ENCODE measurements at places on chromosomes 5 and 9.
A peak's percentile ranks its signal among the peaks of the same experiment; 100 is the strongest.

GRCh38 chr5:43017428-43017815, 22.7 kb downstream of the ANXA2R start:
- no peak for DNase-seq

GRCh38 chr5:43608406-43608805, 5.4 kb downstream of the NNT start:
- no peak for DNase-seq

DNA sequence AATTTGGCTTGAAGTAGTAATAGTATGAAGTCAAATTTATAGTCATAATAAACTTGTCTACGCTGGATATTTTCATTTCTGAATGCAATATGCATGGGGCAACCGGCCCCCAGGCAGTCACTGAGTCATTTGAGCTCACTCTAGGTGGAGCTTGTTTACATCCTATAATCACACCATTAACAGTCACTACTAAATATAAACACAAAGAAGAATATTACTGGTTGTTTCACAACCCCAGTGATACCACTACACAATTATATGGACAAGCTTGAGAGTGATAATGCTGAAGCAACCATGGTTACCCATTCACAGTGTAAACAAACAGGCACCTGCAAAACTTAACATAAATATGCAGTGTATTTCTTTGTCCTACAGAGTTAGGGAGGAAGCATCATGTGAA, 68.7 kb downstream of the MARCHF3 start:
- no peak for DNase-seq

DNA sequence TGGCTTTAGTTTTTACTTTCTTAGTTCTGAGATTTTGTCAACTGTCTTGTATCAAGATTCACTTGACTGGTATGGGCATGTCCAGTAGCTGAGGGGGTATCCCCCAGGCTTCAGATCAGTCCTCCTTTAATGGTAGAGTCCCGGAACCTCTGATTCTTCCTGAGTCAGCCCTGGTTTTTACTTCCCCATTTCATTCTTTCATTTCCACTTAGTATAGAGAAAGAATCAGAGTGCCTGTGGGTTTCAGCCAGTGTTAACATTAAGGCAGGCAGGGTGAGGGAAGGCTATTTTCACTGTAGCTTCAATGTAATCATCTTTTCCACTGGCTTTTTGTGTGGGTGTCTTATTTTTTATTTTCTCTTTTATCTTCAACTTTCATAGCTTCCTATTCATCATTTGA, 8.3 kb upstream of the COMMD10 start:
- DNase-seq: no peak

GRCh38 chr5:28523888-28524635, 1485.7 kb upstream of the CDH9 start:
- no peak for DNase-seq

- DNase-seq: no peak
Measured at GRCh38 chr9:19698960-19699359, 89.9 kb downstream of the SLC24A2 start.

- no peak for DNase-seq
Measured at GRCh38 chr5:166369807-166370206, 1921.6 kb upstream of the WWC1 start.

GRCh38 chr5:74594137-74595040, 46.1 kb downstream of the ENC1 start:
- no peak for DNase-seq

- no peak for DNase-seq
Measured at GRCh38 chr9:125438506-125439433, 177.1 kb downstream of the GAPVD1 start.

DNA sequence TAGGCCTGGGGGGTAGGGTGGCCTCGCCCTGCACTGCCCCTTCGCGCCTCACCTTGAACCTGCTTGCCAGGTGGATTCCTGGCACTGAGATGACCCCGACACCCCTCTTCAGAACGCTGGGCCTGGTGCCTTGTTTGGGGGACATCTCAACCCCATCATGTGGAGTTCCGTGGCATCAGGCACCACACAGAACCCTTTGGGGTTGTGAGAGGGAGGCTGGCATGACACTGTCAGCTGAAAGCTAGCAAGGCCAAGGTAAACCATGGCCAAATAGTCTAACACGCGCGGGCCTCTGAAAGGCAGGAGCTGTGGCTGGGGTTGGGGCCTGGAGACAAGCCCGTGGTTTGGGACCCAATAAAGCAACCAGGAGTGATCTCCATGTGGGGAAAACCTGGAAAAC, 163.2 kb downstream of the FSTL4 start:
- DNase-seq: no peak

DNA sequence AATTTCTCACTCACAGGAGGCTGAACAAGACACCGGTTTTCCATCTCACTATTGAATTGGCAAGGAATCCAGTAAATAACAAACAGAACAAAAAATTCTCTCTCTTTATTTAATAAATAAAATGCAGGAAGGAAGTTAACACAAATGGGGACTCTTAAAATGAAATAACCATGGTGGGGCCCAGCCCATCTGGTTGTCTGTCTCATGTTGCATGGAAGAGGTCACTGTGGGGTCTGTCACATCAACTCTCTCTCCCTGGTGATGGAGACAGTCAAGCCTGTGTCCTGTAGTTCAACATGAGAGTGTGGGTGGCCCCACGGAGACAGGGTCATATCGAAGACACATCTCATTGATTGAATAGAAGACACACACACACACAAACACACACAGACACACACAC, 297.7 kb downstream of the IRX2 start:
- no peak for DNase-seq

- no peak for DNase-seq
Measured at GRCh38 chr5:74521401-74521800, 119.1 kb downstream of the ENC1 start.

- peak; percentile 67 for DNase-seq
Measured at GRCh38 chr5:2013301-2014057, 130.8 kb upstream of the IRX4 start.

- DNase-seq: no peak
Measured at GRCh38 chr9:87109851-87110250, 162.5 kb upstream of the GAS1 start.

GRCh38 chr9:34154057-34154456, 24.8 kb upstream of the UBAP1 start:
- DNase-seq: no peak

DNA sequence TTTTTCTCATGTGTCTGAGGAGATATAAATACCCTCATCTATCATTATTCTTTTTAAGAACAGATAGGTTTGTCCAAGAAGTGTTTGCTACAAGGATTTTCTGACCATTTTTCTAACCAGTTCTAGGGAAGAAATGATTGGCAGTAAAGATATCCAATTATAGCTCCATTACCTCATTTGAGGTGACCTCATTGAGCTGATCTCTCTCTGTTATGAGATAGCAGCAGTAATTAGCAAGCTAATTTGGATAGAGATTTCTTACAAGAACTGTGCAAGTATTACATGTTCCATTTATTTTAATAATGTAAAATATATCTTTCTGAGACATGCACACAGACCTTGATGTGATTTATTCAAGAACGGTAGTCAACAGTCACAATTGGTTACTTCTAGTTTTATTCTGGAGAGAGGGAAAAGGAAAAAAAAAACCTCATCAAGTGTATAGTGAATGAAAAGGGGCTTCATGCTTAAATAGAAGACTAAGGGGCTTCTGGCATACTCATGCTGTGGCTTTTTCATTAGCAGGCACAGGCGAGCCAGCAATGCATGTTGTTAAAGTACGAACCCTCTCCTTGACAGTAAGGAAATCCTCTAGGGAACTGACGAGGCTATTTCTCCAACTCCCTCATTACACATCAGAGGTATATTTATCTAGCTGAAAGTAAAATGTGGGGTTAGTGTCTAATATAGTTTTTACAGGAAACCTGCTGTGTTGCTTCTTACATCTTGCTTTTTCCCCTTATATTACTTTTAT, 127.3 kb downstream of the NUDT12 start:
- no peak for DNase-seq

- DNase-seq: no peak
Measured at GRCh38 chr9:73371801-73372200, 220.1 kb downstream of the ANXA1 start.

DNA sequence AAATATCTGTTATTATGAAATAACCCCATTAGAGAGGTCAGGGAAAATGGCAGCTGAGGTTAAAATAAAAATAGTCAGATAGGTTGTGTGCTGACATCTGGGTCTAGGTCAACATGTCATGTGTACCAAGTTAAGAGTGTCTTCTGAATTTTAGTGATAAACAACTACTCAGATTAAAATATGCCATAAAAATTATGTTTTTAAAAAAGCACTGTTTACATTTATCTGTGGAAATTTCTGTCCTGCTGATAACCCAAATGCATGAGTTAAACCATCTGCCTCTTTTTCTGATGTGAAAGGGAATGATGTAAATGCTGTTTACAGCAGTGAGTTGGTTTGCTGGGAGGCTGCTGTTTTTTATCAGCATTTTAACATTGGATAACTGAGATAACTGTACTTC, 361.2 kb upstream of the TARS1 start:
- DNase-seq: no peak

- DNase-seq: no peak
Measured at GRCh38 chr5:16061163-16061562, 118.4 kb downstream of the MARCHF11 start.

DNA sequence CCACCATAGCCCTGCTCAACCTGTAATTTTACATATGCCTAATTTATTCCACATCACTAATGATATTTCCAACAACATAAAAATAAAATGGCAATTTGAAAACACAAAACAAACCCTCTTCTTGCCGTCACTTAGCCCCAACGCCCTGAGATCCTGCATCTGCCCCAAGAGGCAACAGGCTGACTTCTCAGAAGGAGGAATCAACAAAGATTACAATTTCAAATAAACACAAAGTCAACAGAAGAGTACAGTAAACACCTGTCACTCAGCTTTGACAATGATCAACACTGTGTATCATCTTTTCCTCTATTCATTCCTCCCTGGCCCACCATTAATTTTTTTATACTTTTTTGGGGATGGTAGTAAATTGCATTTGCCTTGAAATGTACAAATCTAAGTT, 19.8 kb downstream of the EPB41L4B start:
- no peak for DNase-seq

- no peak for DNase-seq
Measured at GRCh38 chr5:89036166-89036565, 153.2 kb upstream of the MEF2C start.

DNA sequence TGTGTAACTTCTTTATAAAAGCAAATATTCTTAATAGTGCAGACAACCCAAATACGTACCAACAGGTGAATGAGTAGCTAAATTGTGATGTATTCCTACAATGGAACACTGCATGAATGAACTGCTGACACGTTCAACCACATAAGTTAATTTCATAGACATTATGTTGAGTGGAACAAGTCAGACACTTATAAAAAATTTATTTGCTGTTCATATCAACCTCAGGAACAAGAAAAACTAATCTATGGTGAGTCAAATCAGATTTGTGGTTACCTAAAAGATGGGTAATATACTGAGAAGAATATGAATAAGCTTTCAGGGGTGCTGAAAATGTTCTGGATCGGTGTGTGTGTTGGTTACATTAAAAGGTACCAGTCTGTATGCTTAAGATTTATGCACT, 35.7 kb downstream of the INVS start:
- DNase-seq: no peak

DNA sequence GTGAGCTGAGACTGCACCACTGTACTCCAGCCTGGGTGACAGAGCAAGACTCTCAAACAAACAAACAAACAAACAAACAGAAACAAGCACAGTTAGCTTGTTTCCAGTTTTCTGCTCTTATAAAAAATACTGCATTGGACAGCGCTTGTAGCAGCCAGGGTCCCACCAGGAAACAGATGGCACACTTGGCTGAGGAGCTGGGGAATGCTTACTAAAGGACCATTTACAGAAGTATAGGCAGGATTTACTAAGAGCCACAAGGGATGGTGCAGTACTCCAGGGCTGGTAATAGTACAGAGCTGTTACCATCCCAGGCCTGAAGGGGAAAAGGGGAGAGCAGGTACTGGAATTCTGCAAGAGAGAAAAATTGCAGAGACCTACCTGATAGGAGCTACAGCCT, 5.2 kb upstream of the ANKS6 start:
- no peak for DNase-seq

- no peak for DNase-seq
Measured at GRCh38 chr9:81321551-81321950, 367.8 kb downstream of the TLE1 start.

DNA sequence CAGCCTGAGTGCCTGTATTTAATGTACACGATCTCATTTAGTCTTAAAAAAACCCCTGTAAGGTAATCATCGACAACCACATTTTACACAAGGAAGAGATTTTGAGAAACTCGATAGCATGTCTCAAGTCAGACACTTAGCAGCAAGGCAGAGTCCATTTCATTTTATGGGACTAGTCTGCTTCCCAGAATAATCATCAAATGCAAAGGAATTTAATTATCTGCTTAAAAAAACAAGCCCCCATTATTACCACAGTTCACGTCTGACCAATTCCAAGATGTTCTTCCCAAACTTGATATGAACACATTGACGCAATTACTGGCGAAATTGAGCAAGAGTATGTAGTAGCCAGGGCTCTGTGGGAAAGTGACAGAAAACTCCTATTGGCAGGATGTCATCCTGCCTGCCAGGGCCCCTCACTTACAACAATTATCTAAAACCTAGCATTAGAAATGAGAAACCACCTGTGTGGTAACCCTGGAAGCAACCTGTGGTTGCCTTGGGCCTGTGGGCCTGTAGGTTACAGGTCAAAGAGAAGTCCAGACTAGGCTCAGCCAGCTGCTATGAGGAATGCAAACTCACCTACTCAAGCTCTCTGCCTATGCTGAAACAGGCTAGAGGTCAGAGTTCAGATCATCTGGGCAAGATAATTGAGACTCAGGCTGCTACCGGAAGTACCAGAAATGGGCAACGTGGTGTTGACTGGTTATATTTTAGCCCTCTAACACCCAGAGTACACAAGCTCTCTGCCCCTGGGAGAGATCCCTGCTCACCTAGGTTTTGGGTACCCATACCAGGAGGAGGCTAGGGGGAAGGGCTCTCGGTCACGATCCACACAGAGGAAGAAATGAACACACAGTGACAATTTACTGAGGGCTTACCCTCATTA, 1.6 kb downstream of the B4GALT1 start:
- peak; percentile 94 for DNase-seq

DNA sequence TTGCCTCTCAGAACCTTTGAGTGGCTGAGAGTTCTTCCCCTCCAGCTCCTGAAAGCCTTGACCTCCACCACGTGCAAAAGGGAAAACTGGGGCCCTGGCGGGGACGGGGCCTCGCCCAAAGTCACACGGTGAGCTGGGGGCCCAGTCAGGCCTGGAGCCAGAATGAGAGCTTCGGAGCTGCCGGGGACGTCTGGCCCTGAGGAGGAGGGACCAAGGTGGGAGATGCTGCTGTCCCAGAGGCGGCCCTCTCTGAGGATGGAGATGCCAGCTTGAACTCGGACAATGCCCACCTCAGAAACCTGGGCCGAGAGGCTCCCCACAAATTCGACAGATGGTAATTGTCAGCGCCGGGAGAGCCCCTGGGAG, 643 bp downstream of the AK8 start:
- no peak for DNase-seq

DNA sequence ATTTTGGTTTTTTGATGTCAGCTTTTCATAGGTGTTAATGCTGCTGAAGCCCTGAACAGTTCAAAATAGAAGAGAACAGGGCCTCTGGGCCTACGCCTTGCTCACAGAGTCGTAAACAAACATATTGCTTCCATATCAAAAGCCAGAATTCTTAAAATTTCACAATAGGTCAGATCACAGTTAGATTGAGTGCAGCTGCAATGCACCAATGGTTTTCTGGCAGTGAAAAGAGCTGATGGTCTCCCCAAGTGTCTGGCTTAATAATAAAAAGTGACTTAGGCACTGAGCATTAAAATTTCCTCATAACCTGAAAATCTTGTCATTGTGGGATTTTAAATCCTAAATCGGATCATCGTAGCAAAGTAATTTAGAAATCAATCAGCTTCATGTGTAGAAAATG, 493.0 kb downstream of the CAAP1 start:
- no peak for DNase-seq

GRCh38 chr5:54689411-54690251, 172.1 kb downstream of the SNX18 start:
- peak; percentile 20 for DNase-seq
